ENCODE measurements at places on chromosomes 16 and 17. TPM values are rescaled to one million over a fixed set of nuclear protein-coding genes. Genes with fewer than 3 reads are reported as not detected.

OR4D1 gene
- total RNA-seq = 0.72 TPM

GRCh38 chr17:15341385-15341849 is at the start of gene TEKT3:
TEKT3 (minus strand) TSS chr17:15341597; CDS start chr17:15331585, 10,012 bp downstream.
- DNase-seq = no peak
- H3K27ac ChIP-seq = no peak within 1 kb of the TSS
- H3K27me3 ChIP-seq = peaks cover 65% of the 10 kb centered on the region

TMIGD1 gene
- not detected for total RNA-seq

DNA sequence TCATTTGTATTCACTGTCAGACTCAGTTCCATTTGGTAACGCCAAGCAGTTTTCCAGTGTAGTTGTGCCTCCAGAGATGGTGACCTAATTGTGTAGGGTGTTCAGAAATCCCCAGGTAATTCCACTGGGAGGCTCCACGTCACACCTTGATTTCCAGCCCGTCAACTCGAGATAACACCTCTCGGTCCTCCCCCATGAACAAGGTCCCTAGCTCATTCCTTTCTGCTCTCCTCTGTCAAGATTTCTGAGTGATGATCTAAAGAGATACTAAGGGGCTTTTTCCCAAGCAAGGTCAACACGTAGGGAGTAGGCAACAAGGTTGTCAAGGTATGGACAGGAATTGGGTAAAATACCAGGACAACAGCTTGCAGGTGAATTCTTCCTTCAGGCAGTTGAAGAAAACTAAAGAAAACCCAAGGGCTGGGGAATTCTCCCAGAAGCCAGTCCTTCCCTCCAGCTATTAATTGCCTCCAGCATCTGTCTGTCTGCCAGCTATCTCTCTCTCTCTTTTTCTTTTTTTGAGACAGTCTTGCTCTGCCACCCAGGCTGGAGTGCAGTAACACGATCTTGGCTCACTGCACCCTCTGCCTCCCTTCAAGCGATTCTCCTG is 31.4 kb downstream of the GPRC5B start:
- H3K36me3 ChIP-seq = no peaks in the 10 kb centered on the region
- no peak overlapping the region for H3K4me3 ChIP-seq
- no peak overlapping the region for H3K27ac ChIP-seq
- H3K4me1 ChIP-seq = no peaks in the 10 kb centered on the region
- H3K27me3 ChIP-seq = peaks cover 3% of the 10 kb centered on the region

GRCh38 chr17:15999141-15999973 is at the start of the genes TTC19 and ZSWIM7:
TTC19 (plus strand) TSS chr17:15999824; CDS start chr17:15999849, 25 bp downstream.
ZSWIM7 (minus strand) TSS chr17:15999704; CDS start chr17:15999594, 110 bp downstream.
- H3K27ac ChIP-seq = peak within 1 kb of the TSS; percentile 99
- H3K4me1 ChIP-seq = peaks cover 26% of the 10 kb centered on the region
- H3K27me3 ChIP-seq = no peaks in the 10 kb centered on the region
- peaks cover 35% of the 10 kb centered on the region for H3K36me3 ChIP-seq
- peak; percentile 97 for DNase-seq

DNA sequence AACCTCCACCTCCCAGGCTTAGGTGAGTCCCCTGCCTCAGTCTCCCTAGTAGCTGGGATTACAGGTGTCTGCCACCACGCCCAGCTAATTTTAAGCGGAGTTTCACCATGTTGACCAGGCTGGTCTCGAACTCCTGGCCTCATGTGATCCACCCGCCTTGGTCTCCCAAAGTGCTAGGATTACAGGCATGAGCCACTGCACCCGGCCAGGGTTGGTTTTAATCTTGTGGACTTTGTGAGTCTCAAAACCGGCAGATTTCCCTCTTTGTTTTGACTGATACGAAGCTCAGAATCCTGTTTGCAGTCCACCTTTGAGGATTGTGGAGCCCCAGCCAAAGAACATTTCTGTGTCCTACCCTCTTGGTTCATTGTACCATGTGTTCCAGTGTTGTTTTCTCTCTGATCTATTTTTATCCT is 16.4 kb upstream of the CPSF4L start:
- no peak overlapping the region for H3K27ac ChIP-seq
- H3K4me3 ChIP-seq = no peak overlapping the region
- no peaks in the 10 kb centered on the region for H3K36me3 ChIP-seq
- H3K27me3 ChIP-seq = peaks cover 3% of the 10 kb centered on the region
- H3K4me1 ChIP-seq = no peaks in the 10 kb centered on the region

GRCh38 chr16:5979905-5980550 is 882.4 kb upstream of the EEF2KMT start:
- H3K27ac ChIP-seq = no peak overlapping the region
- no peak for DNase-seq
- H3K27me3 ChIP-seq = no peaks in the 10 kb centered on the region
- no peaks in the 10 kb centered on the region for H3K4me1 ChIP-seq
- H3K36me3 ChIP-seq = no peaks in the 10 kb centered on the region

SGCA gene
- not detected for total RNA-seq

DNA sequence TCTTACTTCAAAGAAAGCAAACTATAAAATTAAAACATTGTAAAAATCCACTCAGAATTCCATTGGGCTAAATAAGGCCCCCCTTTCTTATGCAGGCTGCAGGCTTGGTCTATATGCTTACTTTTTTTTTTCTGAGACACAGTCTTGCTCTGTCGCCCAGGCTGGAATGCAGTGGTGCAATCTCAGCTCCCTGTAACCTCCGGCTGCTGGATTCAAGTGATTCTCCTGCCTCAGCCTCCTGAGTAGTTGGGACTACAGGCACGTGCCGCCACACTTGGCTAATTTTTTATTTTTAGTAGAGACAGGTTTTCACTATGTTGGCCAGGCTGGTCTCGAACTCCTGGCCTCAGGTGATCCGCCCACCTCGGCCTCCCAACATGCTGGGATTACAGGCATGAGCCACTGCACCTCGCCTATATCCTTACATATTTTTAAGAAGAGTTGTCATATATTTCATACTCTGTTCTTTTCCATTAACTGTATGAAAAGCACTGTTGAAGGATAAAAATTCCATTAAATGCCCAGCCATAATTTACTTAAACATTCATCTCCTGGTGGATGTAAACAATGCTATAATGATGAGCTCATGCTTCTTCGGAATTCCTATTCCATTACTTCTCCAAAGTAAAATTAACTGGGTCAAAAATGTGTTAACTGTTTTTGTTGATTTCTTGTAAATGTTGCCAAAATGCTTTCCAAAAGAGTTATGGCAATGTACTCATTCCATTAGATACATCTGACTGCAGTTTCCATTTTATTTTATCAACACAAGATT is 17.8 kb downstream of the SNN start:
- H3K36me3 ChIP-seq = peaks cover 35% of the 10 kb centered on the region
- H3K27ac ChIP-seq = no peak overlapping the region
- H3K4me3 ChIP-seq = no peak overlapping the region
- H3K27me3 ChIP-seq = no peaks in the 10 kb centered on the region
- peaks cover 26% of the 10 kb centered on the region for H3K4me1 ChIP-seq

HOXB4 gene
- total RNA-seq = 5.3 TPM

WDR59 gene
- 80.5 TPM for total RNA-seq

DNA sequence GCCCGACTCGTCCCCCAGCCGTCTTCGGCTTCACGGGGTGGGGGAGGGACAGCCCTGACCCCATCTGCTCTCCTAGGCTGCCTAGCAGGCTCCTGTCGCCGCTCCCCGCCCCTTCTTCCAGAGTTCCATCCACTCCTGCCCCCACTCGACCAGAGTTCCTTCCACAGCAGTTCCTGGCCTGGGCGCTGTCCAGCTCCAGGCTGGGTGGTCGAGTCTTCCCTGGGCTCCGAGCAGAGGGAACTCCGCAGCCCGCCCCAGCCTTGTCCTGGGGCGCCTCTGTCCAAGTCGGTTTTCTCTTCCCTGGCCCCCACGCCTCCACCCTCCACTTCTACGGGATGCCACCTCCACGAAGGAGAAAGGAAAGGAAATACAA is 1.4 kb downstream of the PYY start:
- no peak for DNase-seq
- peaks cover 51% of the 10 kb centered on the region for H3K27me3 ChIP-seq
- peaks cover 4% of the 10 kb centered on the region for H3K4me1 ChIP-seq
- no peak overlapping the region for H3K27ac ChIP-seq
- H3K4me3 ChIP-seq = no peak overlapping the region
- H3K36me3 ChIP-seq = no peaks in the 10 kb centered on the region

GRCh38 chr17:71885662-71886061 is 235.2 kb upstream of the SOX9 start:
- H3K36me3 ChIP-seq = no peaks in the 10 kb centered on the region
- no peaks in the 10 kb centered on the region for H3K27me3 ChIP-seq
- no peaks in the 10 kb centered on the region for H3K4me1 ChIP-seq
- no peak for DNase-seq

KRTAP4-5 gene
- not detected for total RNA-seq

- H3K4me1 ChIP-seq = peaks cover 16% of the 10 kb centered on the region
- no peak for DNase-seq
- H3K36me3 ChIP-seq = no peaks in the 10 kb centered on the region
- no peak overlapping the region for H3K27ac ChIP-seq
These were observed 27.8 kb upstream of the TAC4 start for GRCh38 chr17:49875685-49876084.

DNA sequence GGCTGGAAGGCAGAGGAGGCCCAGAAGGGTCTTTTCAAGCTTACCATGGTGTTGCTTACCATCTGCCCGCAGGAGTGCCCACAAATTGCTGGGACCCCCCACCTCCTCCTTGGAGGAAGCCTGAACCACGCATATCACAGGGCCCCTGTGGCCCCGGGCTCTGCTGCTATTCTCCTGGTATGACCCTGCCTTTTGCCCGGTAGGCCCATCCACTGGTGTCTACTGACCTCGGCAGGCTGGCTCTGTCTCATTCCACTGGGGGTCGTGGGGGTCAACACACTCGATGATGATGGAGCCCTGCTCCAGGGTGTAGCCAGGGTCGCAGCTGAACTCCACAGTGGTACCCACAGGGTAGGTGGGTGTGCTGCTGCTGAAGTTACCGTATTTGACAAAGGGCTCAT is 8.2 kb upstream of the PHF12 start:
- no peaks in the 10 kb centered on the region for H3K4me1 ChIP-seq
- no peak overlapping the region for H3K4me3 ChIP-seq

- H3K27ac ChIP-seq = no peak overlapping the region
- no peak overlapping the region for H3K4me3 ChIP-seq
- no peak for DNase-seq
- H3K27me3 ChIP-seq = peaks cover 4% of the 10 kb centered on the region
- H3K4me1 ChIP-seq = peaks cover 18% of the 10 kb centered on the region
- peaks cover 27% of the 10 kb centered on the region for H3K36me3 ChIP-seq
These were observed 6.5 kb downstream of the CD300A start for GRCh38 chr17:74472890-74473289.

ZG16 gene
- not detected for total RNA-seq

GRCh38 chr16:81283044-81283443 is 31.7 kb upstream of the GAN start:
- DNase-seq = no peak
- no peaks in the 10 kb centered on the region for H3K36me3 ChIP-seq
- H3K4me1 ChIP-seq = no peaks in the 10 kb centered on the region
- no peak overlapping the region for H3K27ac ChIP-seq

PIMREG gene
- 20.6 TPM for total RNA-seq

- H3K4me3 ChIP-seq = no peak overlapping the region
- DNase-seq = no peak
- no peaks in the 10 kb centered on the region for H3K4me1 ChIP-seq
- no peaks in the 10 kb centered on the region for H3K27me3 ChIP-seq
These were observed 235.5 kb downstream of the SHISA9 start for GRCh38 chr16:13136901-13137300.

CBFA2T3 gene
- 0.08 TPM for total RNA-seq

DNA sequence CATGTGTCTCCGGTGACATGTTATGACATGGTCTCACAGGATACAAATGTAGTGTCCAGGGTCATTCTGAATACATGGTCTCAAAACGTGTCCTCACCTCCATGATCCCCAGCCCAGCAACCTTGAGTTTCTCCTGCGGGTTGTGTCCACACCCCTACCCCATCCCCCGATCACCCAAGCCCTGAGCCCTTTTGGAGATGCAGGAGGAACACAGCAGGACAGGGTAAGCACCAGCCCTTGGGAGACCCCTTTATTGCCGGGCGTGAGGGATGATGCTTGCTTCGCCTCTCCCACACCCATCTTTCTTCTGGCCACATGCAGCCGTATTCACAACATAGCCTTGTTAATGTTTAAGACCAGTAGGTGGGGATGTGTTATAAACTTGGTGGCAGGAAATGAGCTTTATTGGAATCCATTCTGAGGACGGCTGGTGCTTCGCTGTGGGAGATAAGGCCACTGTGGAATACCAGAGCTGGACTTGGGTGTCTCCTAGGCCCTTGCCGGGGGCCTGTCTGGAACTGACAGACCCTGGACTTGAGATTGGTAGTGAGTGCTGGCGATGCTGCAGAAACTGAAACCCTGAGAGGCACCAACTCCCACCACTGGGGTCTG is 5.5 kb downstream of the TMEM132E start:
- no peaks in the 10 kb centered on the region for H3K36me3 ChIP-seq
- DNase-seq = no peak
- no peak overlapping the region for H3K4me3 ChIP-seq
- H3K27me3 ChIP-seq = peaks cover 69% of the 10 kb centered on the region

TBC1D26 gene
- total RNA-seq = not detected

- peaks cover 15% of the 10 kb centered on the region for H3K36me3 ChIP-seq
- no peaks in the 10 kb centered on the region for H3K27me3 ChIP-seq
- no peak overlapping the region for H3K27ac ChIP-seq
- no peak overlapping the region for H3K4me3 ChIP-seq
- H3K4me1 ChIP-seq = peaks cover 5% of the 10 kb centered on the region
- no peak for DNase-seq
These were observed 125.3 kb downstream of the FTO start for GRCh38 chr16:53829186-53829747.

Data from activated naive CD8-positive, alpha-beta T cell treated with anti-CD3 and anti-CD28 coated beads, Interleukin-2, amount 10 ng/mL, durations not matched to agents 7 days and 5 days (primary cell).